ENCODE measurements at places on chromosomes 2 and 18.

- no peak for DNase-seq
Observed at GRCh38 chr18:29494371-29494770, 1317.4 kb upstream of the CDH2 start.

GRCh38 chr2:234673961-234674759 lies 177.3 kb upstream of the ARL4C start:
- DNase-seq = no peak

GRCh38 chr2:106995556-106995955 lies 109.6 kb upstream of the ST6GAL2 start:
- DNase-seq = no peak

GRCh38 chr18:23136326-23137096 lies 1.2 kb downstream of the CABLES1 start:
- DNase-seq = no peak

DNA sequence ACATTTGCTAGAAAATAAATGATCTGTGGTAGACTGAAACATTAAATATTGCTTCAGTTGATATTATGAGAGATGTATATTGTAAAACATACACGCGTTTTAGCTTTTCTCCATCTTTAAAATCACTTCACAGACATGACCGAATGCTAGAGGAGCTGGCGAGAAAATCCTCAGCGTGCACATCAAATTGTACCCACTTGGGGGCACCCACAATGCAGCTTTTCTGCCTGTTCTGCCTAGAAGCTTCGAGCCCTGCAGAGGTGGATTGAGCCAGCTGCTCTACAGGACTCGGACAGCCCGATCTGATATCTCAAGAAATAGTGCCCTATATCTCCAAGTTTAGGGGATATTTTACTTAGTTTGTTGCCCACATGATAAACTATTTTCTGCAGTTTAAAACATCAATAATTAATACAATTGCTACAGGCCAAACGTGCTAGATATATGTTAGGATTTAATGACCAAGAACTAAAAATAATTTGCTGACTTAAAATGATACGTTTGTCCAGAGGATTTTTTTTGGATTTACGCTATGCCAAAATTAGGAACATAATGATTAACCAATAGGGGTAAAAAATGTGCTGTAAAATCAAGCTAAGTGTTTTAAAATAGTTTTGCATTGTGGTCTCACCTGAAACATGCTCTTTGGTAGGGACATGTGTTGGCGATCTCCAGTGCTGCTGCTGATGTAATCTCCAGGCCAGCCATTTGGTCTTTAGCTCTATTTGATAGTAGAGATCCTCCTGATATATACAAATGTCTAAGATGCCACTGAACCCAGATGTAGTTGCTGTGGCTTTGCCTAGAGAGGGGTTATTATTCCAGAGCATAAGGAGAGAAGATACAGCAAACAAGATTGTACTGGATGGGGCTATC lies 22.3 kb upstream of the ATP5MC3 start:
- peak; percentile 46 for DNase-seq

All from stimulated activated CD4-positive, alpha-beta T cell treated with anti-CD3 and anti-CD28 coated beads, Interleukin-4, amount 100 ng/mL, for 48 hours (primary cell).